ENCODE measurements at places on chromosomes 3 and 15.

- no peak for DNase-seq
Measured at GRCh38 chr3:58353722-58354553, 21.2 kb downstream of the PXK start.

DNA sequence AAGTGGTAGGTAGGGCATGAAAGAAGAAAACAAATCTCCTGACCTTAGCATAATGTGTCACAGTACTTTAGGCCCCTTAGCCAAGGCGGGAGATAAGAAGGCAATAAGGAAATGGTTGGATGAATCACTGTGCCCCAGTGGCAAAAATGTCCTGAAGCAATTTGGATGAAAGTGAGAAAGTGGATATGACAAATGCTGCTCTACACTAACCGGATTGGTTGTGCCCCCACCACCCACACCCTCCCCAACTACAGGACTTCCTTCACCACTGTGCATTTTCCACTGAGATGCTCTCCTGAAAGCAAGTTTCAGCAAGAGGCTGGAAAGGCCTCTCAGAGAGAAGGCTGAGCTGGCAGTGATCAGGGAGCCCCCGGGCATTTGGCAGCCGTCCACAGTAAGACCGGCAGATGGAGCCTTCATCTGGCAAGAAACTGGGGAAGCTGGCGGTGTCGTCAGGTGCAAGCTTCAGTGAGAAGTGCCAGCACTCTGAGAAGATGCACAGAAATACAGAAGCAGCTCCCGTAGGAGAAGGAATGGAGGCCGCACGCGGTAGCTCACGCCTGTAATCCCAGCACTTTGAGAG lies 63.8 kb downstream of the ATP1B3 start:
- DNase-seq = no peak

DNA sequence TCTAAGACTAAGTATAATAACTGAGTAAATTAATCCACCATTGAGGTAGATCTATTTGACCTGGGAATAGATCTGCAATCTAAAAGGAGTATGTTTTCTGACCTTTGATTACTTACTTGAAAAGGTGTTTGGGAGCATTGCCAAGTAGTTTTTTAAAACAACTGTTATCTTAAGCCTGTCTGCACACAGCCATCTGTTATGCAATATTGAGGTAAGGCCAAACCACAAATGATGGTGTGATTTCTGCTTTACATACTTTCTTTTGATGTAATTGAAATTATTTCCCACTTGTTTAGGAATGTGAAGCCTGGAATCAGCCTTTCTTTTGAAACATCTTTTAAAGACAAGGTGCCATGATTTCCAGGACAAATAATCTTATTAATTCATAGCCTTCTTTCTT lies 274.0 kb downstream of the BBX start:
- no peak for DNase-seq

DNA sequence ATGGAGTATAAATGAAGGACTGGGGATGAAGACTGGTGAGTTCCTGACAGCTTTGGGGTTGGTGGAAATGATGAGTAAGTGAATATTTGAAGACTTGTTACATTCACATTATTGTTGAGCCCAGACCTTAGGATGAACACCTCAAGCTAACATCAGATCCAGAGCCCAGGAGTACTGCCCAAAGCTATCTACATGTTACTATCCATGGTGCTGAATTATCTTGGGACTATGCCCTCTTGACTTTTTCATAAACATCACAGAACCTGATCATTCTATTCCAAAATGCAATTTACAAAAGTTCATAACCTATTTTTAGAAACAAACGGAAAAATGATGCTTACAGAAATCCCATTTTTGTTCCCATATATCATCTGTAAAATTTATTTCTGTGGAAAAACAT lies 613.3 kb downstream of the TUSC7 start:
- no peak for DNase-seq

- DNase-seq = no peak
Measured at GRCh38 chr3:194346621-194347020, 4.5 kb downstream of the CPN2 start.

All from midbrain (tissue), 1 donor.